Glutamatergic neuron (in vitro differentiated cells): ENCODE measurements at places on chromosomes 16 and 17. TPM values are rescaled to one million over a fixed set of nuclear protein-coding genes. Genes with fewer than 3 reads are reported as not detected.
A peak's percentile ranks its signal among the peaks of the same experiment; 100 is the strongest.

DNA sequence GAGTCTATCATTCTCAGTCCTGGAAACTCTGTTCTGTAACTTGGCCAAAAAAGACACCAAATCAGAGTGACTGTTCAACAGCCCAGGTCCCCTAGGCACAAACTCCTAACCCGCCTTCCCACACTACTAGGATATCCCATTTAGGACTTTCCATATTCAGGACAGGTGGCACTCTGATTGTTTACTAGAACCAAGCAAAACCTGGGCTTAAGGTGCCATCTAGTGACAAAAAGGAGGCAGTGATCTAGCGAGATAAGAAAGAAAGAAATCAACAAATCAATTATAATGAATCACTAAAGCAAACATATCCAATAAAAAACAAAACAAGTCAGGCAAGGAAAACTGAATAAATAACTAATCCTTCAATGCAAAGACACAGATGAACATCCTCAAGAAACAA lies 203.9 kb downstream of the CEP112 start:
- DNase-seq: no peak

DNA sequence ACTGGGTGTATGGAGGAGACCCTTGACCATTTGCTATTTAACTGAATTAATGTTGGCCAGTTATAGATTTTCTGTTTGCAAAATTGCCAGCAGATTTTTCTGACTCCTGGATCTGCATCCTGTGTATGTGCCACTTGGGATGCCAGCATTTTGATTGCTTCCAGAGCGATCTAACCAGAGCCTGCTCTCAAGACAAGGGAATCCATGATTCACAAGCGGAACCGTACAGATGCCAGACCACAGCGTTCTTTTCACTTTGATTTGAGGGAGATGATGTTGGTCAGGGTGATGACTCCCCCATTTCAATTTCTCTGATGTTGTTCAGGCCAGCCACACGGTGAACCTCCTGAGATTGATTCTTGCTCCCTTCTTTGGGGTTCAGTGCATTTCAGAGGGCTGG lies 228.7 kb downstream of the CDH13 start:
- DNase-seq: no peak

DNA sequence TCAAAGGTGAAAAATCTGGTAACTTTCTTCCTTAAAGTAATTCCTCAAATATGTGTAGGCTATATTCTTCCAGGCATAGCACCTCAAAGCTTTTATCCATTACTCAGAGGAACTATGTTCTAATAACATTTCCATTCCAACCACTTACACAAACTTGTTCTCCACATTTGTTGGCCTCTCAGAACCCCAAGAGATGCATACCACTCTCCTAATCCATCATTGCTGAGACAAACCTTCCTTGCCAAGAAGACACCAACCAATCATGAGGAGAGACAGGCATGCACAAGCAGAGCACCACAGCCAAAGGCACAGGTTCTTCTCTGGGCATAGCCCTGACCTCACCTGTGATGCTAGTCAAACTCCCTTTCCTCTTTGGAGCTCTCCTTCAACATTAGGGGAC lies 20.9 kb downstream of the CDH11 start:
- no peak for DNase-seq

- DNase-seq: no peak
Measured at GRCh38 chr17:74249590-74250270, 24.3 kb upstream of the DNAI2 start.

DNA sequence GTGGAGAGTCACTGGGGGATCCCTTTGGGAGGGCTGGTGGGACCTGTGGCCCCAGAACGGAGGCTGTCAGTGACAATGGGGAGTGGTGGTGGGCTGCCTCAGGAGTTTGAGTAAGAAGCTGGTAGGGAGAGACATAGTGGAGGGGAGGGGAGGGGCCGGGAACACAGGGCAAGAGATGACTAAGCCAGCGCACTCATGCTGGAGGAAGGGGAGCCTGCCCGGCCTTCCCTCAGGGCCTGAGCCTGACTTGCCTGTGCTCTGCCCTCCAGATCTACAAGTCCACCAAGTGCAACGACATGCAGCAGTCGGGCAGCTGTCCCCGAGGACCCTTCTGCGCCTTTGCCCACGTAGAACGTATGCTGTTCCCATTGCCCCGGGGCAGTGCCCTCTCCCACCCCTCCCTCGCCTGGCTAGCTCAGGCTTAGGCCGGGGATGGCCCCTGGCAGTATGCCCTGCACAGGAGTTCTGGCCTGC lies 29.3 kb downstream of the UNC13D start:
- no peak for DNase-seq

DNA sequence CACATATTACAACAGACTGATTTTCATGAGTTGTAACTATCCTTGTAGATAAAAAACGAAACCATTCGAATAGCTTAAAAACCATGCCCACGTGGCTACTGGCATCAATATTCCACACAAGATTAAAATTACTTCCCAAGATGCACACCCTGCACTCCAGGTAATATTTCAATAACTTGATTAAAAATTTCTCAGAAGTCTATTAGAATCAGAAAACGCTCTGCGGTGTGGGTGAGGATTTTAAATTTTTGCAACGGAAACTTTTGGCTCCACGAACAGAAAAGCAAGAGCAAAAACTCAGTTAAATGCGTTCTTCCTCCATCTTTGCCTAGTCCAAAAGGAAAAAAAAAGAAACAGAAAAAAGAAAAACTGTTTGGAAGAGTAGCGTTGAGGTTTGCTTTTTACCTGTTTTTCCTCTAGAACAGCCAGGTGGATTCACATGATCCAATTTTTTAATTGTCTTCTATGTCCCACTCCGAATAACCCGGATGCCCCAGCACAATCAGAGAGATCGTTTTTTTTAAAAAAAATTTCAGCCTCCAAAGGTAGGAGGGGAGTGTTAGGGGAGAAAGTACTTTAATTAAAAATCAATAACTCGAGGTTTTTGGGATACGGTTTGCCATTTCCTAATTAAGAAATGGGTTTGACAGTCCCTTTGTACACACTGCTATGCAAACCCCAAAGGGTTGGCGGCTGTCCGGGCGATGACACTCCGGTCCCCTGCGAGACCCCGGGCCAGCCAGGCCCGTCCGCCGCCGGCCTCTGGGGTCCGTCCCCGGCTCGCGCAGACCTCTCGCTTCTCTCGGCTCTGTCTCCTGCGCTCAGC lies 708 bp upstream of the NFAT5 start:
- no peak for DNase-seq

GRCh38 chr17:63774969-63775265 lies 947 bp downstream of the DDX42 start:
- no peak for DNase-seq

- no peak for DNase-seq
Measured at GRCh38 chr17:11252146-11252545, 11.1 kb downstream of the SHISA6 start.

DNA sequence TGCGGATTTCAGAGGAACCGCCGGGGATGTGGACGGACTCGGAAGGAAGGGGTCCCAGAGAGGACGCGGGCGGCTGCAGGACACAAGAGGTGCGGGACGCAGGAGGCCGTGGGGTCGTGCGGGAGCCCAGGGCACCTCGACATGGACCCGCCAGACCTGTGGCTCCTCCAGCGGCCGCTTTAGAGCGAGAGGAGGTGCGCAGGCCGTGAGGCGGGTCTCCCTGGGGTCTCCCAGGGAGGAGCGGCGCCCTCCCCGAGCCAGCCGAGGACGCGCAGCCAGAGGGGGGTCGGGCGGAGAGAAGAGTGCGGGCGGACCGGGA lies 6.8 kb upstream of the FLYWCH1 start:
- peak; percentile 74 for DNase-seq

DNA sequence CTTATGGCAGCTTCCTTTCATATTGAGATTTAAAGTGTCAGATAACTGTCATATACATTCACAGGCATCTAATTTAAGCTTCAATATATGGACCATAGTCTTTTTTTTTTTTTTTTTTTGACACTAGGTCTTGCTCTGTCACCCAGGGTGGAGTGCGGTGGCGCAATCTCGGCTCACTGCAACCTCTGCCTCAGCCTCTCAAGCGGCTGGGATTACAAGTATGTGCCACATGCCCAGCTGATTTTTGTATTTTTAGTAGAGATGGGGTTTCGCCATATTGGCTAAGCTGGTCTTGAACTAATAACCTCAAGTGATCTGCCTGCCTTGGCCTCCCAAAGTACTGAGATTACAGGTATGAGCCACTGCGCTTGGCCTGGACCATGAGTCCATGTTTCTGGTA lies 13.6 kb downstream of the CEP95 start:
- DNase-seq: no peak

GRCh38 chr17:38874505-38875400 lies 4.9 kb downstream of the LASP1 start:
- no peak for DNase-seq

DNA sequence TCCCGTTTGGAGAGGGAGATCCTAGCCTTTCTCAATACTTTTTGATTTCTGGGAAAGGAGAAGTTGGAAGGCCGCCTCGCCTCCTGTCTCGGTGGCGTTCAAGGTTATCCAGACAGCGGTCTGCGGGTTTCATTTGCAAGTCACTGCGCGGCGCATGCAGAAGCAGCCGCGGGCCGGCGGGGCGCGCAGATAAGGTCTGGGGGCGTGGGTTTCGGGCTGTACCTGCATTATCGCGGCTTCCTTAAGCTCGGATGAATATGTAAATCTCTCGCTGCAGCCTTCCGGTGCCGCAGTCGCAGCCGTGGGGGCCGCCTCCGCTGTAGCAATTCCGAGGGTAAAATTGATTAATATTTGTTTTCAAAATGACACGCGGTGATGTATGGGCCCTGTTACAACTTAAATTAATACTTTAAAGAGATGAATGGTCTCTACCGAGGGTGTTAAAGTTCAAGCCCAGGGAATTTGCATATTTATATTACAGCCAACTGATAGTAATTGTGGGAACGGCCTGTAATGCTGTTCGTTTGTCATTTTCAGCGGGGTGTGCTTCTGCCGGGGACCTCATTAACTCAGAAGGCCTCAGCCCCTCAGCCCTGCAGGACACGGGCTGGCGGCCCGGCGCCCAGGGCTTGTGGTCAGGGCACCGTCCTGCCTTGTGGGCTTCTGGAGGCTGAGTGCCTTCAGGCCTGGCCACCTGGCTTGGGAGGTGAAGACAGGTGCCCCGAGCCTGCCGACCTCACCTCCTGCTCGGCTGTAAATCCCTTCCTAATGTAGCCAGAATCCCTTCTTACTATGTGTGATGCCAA lies 99.4 kb downstream of the CYLD start:
- DNase-seq: no peak

DNA sequence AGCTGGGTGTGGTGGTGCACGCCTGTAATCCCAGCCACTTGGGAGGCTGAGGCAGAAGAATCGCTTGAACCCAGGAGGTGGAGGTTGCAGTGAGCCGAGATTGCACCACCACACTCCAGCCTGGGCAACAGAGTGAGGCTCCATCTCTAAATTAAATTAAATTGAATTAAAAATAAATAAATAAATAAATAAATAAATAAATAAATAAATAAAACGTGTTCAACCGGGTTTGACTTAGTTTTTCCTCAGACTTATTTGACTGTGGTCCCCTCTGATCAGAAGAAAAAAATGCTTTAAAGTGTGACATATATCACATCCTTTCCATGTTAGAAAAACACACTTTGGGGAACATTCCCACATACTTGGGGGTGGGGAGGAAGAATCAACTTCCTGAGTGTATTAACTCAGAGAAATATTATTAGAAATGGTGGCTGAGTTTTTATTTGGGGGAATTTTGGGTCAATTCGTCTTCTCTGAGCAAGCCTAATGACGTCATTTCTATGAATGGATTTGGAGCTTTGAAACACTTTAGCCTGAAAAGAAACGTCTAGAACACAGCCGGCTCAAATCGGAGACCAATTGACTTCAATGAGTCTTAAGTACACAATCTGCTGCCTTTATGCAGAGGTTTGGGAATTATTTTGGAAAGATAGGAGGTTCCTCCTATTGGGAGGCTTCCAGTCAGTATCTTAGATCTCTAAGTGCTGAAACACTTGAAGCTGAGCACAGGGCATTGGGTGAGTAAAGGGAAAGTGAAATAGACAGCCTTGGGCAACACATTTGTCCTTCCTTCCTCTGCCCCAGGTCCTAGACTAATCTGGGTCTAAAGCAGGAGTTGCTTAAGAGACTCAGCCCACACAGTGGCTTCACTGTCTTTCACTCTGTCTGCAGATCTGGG lies 132.6 kb downstream of the PITPNC1 start:
- no peak for DNase-seq

GRCh38 chr17:2718150-2718938 lies 6.8 kb upstream of the CLUH start:
- no peak for DNase-seq

GRCh38 chr16:12576878-12577277 lies 226.8 kb downstream of the CPPED1 start:
- no peak for DNase-seq

DNA sequence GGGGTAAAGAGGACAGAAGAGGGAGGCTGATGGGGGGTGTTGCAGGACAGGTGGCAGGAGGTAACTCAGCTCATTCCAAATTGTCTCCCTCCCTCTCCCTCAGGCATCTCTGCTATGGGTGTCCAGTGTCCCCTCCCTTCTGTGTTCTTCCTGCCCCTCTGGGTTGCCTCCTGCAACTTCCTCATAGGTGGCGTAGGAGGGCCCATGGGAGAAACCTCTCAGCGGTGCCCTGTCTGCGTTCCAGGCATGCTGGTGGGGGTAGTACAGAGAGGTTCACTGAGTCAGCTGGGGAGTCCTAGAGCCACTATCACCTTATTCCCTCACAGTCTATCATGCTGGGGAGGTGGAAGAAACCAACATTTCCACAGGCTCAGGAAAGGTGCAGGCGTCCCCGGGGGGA lies 14.7 kb upstream of the ODF4 start:
- no peak for DNase-seq

DNA sequence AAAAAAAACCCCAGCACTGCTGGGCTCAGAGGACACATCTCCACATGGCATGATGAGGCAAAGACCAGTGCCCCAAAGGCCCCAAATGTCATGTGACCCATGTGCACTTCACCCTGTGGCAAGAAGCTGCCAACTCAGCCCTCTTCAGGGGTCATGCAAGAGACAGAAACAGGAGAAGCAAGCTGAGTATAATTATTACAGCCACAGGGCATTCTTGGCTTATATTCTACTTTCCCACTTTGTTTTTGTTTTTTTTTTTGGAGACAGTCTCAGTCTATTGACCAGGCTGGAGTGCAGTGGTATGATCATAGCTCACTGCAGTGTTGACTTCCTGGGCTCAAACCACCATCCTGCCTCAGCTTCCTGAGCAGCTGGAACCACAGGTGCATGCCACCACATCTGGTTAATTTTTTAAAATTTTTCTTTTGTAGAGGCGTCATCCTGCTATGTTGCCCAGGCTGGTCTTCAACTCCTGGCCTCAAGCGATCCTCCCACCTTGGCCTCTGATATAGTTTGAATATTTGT lies 32.7 kb upstream of the LITAF start:
- DNase-seq: no peak

The TRPV3 gene
- total RNA-seq: 0.74 TPM

The SMTNL2 gene
- total RNA-seq: 22.0 TPM

The MYH1 gene
- not detected for total RNA-seq

The MYOCD gene
- not detected for total RNA-seq

The SULT1A1 gene
- 0.54 TPM for total RNA-seq
